Dorsolateral prefrontal cortex (tissue), 122 donors: ENCODE measurements at places on chromosomes 16 and 17. TPM values are rescaled to one million over a fixed set of nuclear protein-coding genes. Genes with fewer than 3 reads are reported as not detected.

The PITPNM3 gene
- 63.7 TPM for total RNA-seq

The NPIPB13 gene
- total RNA-seq: 36.2 TPM

DNA sequence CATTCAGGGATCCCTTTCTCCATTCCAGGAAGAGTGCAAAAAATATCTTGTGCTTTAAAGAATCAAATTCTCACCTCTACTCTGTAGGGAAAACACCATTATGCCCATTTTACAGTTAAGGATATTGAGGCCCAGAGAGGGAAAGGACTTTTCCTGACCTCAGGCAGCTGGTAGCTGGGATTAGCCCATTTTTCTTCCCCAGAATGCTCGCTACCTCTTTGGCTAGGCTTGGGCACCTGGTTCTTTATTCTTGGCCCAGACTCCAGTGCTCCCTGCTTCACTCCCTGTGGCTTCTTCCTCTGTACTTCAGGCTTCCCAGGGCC, 45.7 kb downstream of the MEOX1 start:
- no peak for DNase-seq

DNA sequence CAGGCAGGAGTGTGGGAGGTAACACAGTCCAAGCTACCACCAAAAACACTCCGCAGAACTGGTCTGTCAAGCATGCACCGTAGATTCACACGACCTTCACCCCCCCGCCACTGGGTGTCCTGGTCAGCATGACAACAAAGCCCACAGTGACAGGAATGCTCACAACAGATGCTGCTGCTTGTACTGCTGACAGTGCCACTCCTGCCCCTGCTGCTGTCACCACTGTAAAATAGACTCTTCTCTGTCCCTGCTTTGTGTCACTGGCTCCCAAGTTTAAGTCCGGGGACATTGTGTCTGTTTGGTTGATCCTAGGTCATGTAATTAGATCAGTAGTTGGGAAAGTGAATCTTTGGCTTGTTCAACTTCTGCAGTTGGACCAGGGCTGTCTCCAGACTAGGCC, 7.0 kb upstream of the ODF4 start:
- no peak for DNase-seq

The MARCHF10 gene
- total RNA-seq: 0.57 TPM

The KRTAP2-3 gene
- not detected for total RNA-seq
